ENCODE measurements at places on chromosomes 2 and 18. TPM values are rescaled to one million over a fixed set of nuclear protein-coding genes. Genes with fewer than 3 reads are reported as not detected.

Gene ITGB6
- total RNA-seq = not detected

DNA sequence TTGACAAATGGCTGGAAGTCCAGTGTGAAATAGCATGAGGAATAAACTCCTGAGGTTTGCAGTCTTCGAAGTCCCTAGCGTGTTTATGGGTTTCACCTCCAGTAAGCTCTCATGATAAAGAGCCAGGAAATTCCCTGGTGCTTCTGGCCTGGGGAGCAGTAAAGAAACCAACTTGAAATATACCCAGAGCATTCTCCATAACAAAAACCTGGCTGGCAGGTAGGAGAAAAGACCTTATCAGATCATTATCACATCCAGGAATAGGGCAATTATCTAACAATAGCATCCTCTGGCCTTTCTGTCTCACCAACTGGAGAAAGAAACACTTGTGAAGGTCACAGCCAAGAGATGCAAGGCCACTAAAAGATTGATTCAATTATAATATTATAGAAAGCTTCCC is 513.6 kb upstream of the LRRTM4 start:
- no peak for DNase-seq

- no peak for DNase-seq
Observed at GRCh38 chr2:63272560-63272959, 221.9 kb downstream of the OTX1 start.

Gene FSHR
- not detected for total RNA-seq

Gene SPP2
- total RNA-seq = not detected

Gene KCNG2
- total RNA-seq = not detected

All from activated CD4-positive, alpha-beta T cell treated with anti-CD3 and anti-CD28 coated beads, Interleukin-2, amount 10 ng/mL, durations not matched to agents 24 days and 14 days (primary cell).